ENCODE measurements at places on chromosomes 6 and 20.

DNA sequence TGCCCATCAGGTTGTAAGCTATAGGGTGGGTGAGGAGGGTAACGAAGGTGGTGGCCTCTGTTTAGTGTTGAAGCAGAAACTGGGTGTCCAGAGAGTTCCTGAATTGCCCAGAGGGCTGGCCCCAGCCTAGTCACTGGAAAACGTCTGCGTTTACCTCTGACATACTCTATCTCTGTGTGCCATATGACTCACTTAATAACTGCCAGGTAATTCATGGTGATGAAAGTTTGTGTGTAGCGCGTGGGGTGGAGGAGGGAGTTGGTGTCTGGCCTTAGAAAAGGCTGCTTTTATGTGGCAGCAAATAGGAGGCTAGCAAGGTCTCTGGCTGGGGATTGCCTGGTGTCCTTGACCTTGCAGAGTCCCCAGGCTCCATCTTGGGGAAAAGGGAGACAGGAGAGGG lies 47.3 kb downstream of the SLC35D3 start:
- no peak for DNase-seq

DNA sequence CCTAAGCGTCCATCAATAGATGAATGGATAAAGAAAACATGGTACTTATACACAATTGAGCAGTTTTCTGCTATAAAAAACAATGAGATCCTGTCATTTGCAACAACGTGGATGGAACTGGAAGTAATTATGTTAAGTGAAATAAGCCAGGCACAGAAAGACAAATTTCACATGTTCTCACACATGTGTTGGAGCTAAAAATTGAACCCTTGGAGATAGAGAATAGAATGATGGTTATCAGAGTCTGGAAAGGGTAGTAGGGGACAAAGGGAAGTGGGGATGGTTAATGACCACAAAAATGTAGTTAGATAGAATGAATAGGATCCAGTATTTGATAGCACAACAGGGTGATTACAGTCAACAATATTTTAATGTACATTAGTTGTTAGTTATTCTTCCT lies 1033.5 kb downstream of the HACE1 start:
- DNase-seq: no peak

DNA sequence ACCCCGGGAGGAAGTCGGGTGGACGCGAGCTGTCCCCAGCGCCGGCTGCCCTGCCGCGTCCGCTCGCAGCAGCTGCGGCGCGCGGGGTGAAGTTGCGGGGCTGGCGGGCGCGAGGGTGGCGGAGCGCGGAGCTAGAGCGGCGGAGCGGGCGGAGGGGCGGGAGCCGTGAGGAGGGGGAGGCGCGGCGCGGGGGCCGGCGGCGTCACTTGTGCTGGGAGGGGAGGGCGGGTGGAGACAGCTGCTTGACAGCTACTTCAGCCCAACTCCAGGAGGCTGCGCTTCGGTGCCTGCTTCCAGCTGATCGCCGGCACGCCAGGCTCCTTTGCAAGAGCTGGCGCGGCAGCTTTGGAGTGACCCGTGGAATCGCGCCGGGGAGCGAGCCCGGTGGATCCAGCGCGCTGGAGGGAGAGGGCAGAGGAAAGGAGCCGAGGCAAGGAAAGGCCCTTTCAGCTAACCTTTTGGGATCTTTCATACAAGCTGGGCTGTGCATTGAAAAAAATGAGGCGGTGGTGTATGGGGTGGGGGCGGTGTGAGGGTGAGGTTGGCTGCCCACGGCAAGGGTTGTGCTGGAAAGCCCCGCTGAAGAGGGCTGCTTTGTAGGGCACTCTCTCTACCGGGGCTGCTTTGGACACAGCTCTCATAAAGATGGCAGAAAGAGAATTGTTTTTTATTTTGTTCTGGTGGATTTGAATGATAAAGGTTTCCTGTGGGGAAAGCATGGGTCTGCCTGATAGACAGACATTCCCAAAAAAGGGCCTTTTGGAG lies 24.6 kb downstream of the RIPOR2 start:
- peak; percentile 46 for DNase-seq

GRCh38 chr6:110410511-110410910 lies 4.9 kb downstream of the DDO start:
- DNase-seq: peak; percentile 80

GRCh38 chr20:4299773-4300172 lies 284.4 kb upstream of the RNF24 start:
- no peak for DNase-seq

GRCh38 chr6:169534039-169534421 lies 167.8 kb downstream of the WDR27 start:
- no peak for DNase-seq

Data from inflammatory macrophage treated with lipopolysaccharide for 4 hours (primary cell).